Stimulated activated CD4-positive, alpha-beta T cell treated with anti-CD3 and anti-CD28 coated beads, Interleukin-1b, Interleukin-23, amount 100 ng/mL, for 1 hour (primary cell): ENCODE measurements at places on chromosomes 2 and 18.

GRCh38 chr2:215270118-215270451 lies 41.8 kb upstream of the ATIC start:
- DNase-seq = no peak

DNA sequence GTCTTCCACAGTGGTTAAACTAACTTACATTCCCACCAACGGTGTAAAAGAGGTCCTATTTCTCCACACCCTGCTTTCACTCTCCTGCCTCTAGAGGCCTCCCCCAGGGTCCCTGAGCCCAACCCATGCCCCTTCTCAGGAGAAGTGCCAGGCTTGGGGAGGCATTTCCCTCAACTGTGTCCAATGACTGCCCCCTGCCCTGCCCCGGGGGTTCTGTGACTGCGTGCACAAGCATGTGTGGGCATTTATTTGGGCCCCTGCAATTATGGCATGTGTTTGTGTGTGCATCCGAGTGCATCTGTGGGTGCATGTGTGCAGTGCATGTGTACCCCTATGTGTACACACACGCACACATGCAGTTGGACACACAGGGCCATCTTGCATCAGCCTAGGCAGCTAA lies 57.3 kb downstream of the INHBB start:
- no peak for DNase-seq

GRCh38 chr18:51559902-51560287 lies 362.4 kb upstream of the MEX3C start:
- no peak for DNase-seq

GRCh38 chr18:48230467-48231113 lies 178.6 kb downstream of the ZBTB7C start:
- DNase-seq = no peak

DNA sequence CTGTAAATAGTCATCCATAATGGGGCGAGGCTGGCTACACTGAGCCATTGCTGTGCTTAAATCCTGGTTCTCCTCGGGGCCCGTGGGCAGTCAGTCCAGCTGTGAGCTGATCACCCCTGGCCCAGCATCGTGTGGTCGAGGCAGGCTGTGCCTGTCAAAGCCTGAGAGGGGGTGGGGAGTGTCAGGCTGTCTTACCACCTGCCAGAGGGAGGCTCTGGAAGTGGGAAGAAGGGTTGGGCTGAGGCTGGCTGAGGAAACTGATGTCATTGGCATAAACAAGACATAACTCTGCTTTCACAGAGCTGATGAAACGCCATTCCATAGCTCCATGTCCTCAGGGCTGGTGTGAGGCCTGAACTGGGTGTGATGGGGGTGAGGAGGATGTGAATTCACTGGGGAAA lies 49.7 kb downstream of the KLHL29 start:
- no peak for DNase-seq

GRCh38 chr2:10375570-10376281 lies 72.4 kb downstream of the ODC1 start:
- DNase-seq = no peak

DNA sequence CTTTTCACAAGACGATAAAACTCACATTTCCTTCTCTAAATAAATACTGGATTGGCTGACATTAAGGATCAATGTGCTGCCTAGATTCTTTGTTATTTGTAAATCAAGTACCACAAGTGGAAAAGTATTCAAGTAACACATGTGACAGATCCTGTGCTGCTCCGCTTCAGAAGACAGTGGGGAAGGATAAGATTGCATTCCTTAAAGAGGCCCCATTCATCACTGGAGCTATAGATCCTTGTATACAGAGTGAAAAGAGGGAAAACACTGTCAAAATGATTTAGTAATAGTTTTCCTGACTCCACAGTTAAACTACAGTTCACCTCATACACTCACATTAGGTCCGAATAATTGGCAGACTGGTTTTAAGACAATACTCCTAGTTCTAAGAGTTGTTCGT lies 108.0 kb upstream of the CSRNP3 start:
- DNase-seq = no peak

DNA sequence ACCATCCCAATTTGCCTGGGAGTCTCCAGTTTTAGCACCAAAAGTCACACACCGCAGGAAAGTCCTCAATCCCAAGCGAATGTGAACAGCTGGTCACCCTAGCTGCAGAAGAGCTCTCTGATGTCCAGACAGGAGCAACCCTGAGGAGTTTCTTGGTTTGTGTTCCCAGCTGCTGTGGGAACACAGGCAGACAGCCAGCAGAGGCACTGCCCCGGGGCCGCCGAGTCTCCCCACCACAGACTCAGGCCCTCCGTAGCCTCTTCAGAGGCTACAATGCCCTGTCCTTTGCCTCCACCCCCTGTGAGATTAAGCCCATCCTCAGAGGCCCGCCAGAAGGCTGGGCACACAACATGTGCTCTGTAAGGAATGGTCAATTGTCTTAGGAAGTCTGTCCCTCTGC lies 111.5 kb downstream of the TTC32 start:
- no peak for DNase-seq

GRCh38 chr2:8427211-8427610 lies 254.6 kb upstream of the ID2 start:
- no peak for DNase-seq

- no peak for DNase-seq
Observed at GRCh38 chr2:109611467-109612095, 2.2 kb downstream of the SEPTIN10 start.

GRCh38 chr2:241506793-241507429 lies 1.5 kb downstream of the STK25 start:
- no peak for DNase-seq

GRCh38 chr2:46780801-46781445 lies 134.7 kb downstream of the MCFD2 start:
- no peak for DNase-seq

GRCh38 chr2:162074928-162075688 lies 1.1 kb upstream of the DPP4 start:
- no peak for DNase-seq

DNA sequence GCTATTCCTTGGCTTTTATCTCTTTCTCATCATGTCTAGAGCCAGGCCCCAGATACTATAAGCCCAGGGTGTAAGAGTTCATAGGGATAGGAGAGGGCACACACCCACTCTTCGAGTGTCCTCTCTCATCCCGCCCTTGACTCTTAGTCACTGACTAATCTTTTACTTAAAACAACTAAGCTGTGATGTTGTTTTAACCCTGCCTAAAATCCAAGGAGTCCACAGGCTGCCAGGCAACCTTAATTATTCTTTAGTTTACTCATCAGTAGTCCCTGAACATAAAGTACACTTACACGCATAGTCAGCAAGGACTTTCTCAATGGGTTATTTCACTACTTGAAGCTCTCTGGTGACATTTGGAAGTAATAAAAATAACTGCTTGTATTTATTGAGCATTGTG lies 28.4 kb downstream of the GREB1L start:
- DNase-seq = no peak

GRCh38 chr18:53241161-53241560 lies 901.2 kb downstream of the DCC start:
- DNase-seq = no peak

- no peak for DNase-seq
Observed at GRCh38 chr2:11871421-11871820, 125.0 kb downstream of the LPIN1 start.

GRCh38 chr2:83842421-83842820 lies 616.7 kb downstream of the SUCLG1 start:
- DNase-seq = no peak

DNA sequence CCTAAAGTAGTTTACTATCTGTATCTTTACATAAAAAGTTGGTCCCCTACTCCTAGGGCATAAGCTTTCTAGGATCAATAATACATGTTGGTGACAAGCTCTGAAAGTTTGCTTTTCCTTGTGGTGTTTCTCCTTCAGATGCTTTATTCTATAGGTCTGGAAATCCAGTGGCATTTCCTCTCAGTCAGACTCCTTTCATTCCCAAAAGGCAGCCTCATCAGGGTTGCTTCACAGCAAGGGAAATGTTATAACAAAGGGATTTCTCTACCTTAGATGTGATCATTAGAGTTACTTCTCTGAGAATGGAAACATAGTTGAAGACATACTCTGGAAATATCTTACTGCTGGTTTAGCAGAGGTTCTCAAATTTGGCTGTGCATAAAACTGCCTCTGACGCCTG lies 1072.4 kb upstream of the ZEB2 start:
- DNase-seq = no peak

DNA sequence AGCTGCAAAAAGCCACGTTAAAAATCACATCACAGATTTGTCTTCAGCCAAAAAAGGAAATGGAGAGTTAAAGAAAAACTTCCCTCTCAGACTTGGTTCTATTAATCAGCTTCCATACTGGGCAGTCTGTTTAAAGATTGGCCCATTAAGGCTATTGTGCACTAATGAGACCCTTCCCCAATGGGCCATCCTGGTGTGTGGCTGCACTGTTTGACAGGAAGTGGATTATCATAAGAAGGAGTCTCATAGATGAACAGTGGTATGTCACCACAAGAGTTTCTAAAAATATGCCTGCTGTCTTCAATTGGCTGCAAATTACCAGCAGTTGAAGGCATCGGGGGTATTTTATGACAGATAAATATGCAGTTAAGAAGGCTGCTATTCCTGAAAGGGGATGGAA lies 247.6 kb upstream of the THSD7B start:
- no peak for DNase-seq

GRCh38 chr2:218434456-218434855 lies 15.5 kb downstream of the VIL1 start:
- no peak for DNase-seq

GRCh38 chr2:95380280-95380679 lies 22.2 kb upstream of the FAHD2A start:
- no peak for DNase-seq

- no peak for DNase-seq
Observed at GRCh38 chr2:43482961-43483360, 112.9 kb downstream of the THADA start.

GRCh38 chr18:50955253-50955652 lies 12.6 kb upstream of the ELAC1 start:
- DNase-seq = no peak
